ENCODE measurements at places on chromosomes 6 and 20.

GRCh38 chr20:59074456-59074855, 31.9 kb upstream of the PRELID3B start:
- no peak for DNase-seq

- DNase-seq = no peak
Measured at GRCh38 chr20:63580796-63581461, 6.9 kb upstream of the HELZ2 start.

- no peak for DNase-seq
Measured at GRCh38 chr20:63322146-63322932, 29.4 kb downstream of the COL20A1 start.

- DNase-seq = no peak
Measured at GRCh38 chr6:44176762-44177509, 18.3 kb downstream of the CAPN11 start.

- DNase-seq = no peak
Measured at GRCh38 chr6:113006494-113006893, 659.4 kb downstream of the RFPL4B start.

DNA sequence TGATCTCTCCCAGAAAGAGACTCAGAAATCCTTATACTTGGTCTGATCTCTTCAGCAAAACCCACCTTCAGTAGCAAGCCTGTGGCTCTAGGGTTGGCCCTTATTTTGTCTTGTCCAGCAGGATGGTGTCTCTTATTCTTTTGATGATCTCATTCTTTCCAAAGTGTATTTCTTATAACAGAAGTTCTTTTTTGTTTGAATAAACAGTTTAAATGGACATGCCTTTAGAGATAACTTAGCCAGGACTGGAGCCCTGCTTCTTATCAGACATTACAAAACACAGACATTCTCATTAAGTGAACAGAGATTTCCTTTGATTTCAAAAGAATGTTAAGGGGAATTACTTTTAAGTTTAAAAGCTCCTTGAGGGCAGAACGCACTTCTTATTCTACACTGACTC, 31.7 kb downstream of the KCNS1 start:
- DNase-seq = no peak
